ENCODE measurements at places on chromosomes 12 and 14.
A peak's percentile ranks its signal among the peaks of the same experiment; 100 is the strongest.

DNA sequence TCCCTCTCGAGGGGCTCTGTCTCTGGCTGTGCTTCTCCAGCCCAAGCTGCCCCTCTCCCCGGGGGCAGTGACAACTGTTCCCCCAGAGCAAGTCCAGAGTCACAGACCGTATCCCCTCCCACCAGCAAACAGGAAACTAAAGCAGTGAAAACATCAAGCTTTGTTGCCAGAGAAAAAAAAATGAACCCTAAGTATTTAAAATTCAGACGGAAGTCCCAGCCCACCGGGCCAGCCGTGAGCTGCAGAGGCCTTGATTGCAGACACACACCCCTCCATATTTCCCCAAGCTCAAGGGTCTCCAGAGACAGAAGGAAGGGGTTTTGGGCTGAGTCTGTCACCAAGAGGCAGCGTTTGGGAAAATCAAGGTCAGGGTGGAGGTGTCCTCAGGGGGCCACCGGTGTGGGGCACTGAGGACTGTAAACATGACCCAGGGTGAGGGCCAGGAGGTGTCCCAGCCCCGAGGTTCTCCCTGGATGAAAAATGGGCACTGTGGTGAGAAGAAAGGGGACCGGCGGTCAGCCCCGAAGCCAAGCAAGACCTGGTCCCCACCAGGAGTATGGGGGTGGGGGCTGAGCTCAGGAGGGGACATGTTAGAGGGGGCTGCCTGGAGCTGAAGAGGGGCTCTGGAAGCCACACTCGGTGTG is 7.7 kb downstream of the PHETA1 start:
- DNase-seq: no peak

DNA sequence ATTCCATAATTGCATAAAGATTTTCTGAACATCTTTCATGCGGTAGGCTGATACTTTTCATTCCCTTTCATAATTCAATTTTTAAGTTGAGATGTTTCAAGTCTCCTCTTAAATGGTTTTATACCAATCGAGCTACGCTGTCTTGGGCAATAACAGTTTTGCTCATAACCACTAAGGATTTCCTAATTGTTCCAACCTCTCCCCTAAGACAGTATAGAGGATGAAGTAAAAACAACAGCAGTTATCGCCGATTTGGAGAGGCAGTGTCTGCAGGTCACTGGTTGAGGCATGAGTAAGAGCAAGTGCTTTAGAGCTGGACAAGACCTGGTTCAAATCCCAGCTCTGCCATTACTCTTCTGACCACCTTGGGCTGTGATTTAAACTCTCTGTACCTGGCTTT is 6.9 kb upstream of the MED13L start:
- no peak for DNase-seq

DNA sequence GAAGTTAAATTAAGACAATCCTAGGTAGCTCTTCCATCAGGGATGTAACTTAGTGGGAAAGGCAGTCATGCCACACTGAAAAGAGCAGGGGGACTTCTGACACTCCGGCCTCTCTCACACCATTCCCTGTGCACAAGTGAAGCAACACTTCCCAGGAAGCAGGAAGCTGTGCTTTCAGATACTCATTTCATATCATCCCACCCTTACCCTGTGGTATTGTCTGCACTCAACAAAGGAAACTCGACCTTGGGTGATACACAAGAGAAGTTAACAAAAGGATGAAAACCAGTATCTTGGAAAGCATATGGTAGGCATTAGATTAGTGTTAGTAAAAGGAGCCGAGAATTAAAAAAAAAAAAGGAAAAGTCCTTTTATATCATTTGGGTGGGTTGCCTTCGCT is 61.3 kb upstream of the MDM1 start:
- DNase-seq: peak; percentile 44

- no peak for DNase-seq
Measured at GRCh38 chr14:85475113-85475512, 54.8 kb upstream of the FLRT2 start.

GRCh38 chr14:100703386-100704220 is 23.1 kb upstream of the DLK1 start:
- no peak for DNase-seq

- DNase-seq: no peak
Measured at GRCh38 chr14:80017795-80018194, 193.5 kb downstream of the DIO2 start.

GRCh38 chr14:90785876-90786450 is 30.3 kb downstream of the TTC7B start:
- DNase-seq: no peak

- no peak for DNase-seq
Measured at GRCh38 chr12:3741882-3742672, 10.8 kb downstream of the CRACR2A start.

DNA sequence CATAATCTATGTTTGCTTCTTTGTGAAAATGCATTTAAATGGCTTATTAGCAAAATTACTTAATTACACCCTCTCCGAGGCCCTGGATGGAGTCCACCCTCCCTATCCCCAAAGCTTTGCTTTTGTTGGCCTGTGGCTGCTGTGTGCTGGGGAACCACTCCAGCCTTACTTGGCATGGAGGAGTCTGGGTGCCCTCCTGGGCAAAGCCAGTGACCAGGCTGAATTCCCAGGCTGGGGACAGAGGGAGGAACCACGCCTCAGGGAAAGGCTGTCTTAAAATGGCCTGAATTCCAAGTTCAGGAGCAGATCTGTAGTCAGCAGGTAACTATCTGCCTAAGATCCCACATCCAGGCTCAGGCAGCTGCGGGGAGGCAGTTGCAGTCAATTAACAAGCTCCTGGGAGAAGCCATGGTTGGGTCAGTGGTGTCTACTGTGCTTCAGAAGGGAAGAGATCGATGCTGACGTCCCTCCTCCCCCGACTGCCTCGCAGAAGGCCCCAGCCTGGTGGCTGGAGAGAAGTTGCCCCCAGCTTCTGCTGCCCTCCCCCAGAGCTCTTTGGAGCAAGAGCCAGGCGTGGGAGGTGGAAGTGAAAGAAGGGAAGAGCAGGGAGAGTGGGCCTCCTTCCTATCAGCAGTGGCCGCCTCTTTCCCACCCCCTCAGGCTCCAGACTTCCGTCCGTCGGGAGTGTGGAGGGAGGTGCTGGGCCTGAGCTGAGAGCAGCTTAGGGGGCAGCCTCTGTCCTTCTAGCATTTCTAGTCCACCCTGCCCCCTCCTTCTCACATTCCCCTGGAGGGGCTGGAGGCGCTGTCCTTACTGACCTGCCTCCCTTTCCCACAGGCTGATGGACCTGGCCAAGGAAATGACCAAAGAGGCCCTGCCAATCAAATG is 11.3 kb downstream of the VASH1 start:
- no peak for DNase-seq

DNA sequence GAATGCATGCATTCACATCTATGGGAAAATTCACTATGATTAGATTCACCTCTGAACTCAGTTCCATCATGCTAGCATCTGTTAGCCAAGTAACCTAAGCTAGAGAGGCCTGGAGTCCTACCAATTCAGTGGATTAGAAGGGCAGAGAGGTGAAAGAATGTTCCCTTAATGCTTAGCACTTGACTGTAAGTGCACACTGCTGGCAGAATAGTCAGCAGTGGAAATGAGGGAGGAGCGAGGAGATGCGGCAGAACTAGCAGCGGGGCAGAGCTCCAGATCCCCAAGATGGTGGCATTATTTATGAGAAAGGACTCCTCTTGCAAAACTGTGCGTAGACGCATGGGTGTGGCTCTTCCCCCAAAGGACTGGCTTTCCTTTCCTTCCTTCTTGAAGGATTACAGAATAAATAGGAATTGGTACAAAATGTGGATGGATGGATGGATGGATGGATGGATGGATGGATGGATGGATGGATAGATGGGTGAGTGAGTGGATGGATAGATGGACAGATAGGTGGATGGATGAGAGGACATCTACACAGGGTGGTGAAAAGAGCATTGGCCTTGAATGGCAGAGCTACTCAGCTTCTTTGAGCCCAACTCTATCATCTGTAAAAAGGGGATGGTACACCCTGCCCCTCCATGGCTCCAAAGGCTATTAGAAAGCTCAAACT is 227.2 kb downstream of the CHST11 start:
- DNase-seq: no peak

DNA sequence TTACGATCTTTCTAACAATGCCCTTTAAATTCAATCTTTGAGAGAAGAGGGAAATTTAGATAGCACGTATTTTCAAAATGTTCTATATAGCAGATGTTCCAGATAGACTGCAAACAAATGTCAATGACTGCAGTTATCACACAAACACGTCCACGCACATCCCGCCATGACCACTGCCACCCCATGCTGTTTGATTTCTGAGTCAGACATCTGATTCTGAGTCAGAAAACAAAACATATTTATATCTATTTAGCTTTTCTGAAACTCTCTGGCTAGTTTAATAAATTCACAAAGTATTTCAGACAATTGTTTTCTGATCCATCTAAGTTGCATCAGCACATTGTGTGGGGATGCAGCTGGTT is 105.9 kb upstream of the BCAT1 start:
- no peak for DNase-seq

DNA sequence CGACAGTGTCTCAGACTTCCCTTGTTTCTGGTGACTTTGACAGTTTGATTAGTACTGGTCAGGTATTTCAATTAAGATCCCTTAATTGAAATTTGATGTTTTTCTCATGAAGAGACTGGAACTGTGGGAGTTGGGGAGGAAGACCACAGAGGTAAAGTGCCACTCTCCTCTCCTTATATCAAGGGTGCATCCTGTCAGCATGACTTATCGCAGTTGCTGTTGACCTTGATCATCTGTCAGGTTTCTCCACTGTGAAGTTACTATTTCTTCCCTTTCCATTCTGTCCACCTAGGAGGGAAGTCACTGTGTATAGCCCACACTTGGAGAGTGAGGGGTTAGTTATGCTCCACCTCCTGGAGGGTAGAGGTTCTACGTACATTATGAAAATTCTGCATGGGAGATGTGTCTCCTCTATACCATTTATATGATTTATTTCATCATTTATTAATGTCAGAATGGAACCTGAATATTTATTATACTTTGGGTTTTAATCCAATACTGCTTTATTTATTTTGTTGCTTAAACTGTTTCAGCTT is 40.3 kb upstream of the SMOC1 start:
- no peak for DNase-seq

DNA sequence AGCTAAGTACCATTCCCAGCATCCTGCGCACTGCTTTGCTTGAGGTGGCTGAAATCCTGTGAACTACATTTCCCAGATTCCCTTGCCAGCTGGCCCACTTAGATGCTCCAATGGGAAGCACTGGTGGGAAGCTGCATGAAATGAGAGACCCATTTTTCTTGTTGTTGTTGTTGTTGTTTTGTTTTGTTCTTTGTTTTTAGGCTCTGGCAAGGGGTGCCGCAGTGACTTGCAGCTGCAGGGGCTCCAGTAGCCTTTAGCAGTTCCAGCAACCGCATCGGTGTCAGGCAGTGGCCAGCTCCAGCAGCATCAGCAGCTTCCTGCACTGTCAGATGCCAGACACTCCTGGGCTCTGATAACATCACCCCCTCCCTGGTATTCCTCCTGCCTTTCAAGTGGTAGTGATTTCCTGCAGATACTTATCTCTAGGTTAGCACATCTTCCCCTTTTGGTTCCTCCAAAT is 8.8 kb upstream of the EGLN3 start:
- no peak for DNase-seq

- DNase-seq: no peak
Measured at GRCh38 chr12:47754126-47754525, 4.6 kb downstream of the RAPGEF3 start.

DNA sequence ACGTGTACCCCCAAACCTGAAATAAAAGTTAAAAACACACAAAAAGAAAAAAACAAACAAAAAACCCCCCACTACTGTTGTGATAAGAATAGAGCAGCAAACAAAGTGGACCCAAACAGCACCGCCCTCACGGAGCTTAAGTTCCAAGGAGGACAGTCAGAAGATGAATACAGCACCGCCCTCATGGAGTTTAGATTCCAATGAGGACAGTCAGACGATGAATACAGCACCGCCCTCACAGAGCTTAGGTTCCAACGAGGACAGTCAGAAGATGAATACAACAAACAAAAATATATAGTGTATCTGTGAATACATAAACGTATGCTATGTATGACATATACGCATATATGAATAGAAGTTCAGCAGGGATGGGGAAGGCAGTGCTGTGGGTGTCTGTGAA is 353.8 kb downstream of the GLT1D1 start:
- no peak for DNase-seq

DNA sequence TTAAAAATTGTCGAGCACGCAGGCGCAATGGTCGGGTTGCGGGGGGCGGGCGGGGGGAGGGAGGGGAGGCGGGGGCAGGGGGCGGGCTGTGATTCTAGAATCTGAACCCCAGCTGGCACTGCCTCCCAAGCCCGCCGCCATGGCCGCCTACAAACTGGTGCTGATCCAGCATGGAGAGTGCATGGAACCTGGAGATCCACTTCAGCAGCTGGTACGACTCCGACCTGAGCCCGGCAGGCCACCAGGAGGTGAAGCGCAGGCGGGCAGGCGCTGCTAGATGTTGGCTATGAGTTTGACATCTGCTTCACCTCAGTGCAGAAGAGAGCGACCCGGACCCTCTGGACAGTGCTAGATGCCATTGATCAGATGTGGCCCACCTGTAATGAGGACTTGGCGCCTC is 118.4 kb downstream of the NTN4 start:
- DNase-seq: no peak

GRCh38 chr12:122382919-122383350 is 39.5 kb downstream of the CLIP1 start:
- DNase-seq: no peak

DNA sequence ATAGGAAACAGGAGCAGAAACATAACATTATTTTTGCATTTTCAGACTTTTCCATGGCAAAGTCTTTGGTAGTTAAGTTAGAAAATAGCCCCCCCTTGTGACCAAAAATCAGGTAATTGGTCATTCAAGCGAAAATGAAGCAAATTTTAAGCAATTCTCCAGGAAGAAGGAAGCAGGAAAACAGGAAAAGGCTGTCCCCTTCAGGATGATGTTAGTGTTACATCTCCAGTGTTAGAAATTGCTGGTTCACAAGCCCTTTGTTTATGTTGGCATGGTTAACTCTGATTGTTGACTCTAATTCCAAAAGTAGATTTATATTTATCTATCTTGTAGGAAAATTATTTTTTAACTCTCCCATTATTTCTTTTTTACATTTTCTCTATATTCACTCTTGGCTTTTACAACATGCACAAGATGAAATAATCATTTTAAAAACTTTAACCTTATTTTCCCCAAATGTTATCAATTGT is 18.8 kb upstream of the GAS2L3 start:
- DNase-seq: peak; percentile 76

DNA sequence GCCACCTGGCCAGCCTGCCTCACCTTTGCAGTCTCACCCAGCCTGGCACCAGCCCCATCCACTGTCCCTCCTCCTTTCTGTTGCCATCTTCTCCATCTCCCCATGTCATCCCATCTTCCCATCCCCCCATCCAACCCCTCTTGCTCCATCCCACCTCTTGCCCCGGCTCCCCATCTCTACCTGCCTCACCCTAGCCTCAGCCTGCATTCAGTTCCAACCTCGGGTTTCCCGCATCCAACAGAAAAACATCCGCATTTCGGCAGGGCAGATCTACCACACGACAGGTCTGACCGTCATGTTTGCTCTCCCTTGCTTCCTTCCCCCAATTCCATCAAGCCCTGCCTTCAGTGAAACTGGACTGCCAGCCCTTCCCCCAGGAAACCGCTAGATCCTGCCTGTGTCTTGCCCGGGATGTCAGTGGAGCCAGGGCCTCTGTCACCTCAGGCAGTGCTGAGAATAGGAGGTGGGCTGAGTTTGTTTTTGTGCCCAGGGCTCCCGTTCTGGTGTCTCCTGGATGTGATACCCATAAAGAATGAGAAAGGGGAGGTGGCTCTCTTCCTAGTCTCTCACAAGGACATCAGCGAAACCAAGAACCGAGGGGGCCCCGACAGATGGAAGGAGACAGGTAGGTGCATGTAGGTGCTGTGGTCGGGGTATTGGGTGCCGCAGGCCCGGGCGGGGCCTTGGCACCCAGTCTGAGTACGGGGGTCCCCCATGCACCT is 2.5 kb downstream of the KCNH3 start:
- DNase-seq: no peak

Measured in NCI-H146 (cell line).